ENCODE measurements at places on chromosomes 12 and 14. TPM values are rescaled to one million over a fixed set of nuclear protein-coding genes. Genes with fewer than 3 reads are reported as not detected.

DNA sequence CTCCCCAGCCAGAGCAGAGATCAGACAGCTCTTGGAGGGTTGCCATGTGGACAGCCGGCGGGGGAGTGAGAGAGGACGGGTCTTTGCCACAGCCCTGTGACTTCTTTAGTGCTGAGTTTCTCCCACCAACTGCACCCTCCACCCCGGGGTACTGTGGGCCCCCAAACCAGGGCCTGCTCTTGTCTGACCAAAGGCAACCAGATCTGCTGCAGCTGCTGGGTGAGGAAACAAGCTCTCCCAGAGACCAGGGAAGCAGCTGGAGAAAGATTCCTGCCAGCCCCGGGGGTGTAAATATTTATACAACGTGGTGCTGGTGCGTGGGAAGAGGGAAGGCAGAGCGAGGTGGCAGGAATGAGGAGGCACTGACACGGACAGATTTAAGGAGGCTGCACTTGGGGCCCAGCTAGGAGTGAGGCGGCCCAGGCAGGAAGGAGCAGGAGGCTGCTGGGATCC lies 14.3 kb upstream of the ZFP36L1 start:
- H3K27ac ChIP-seq, result no peak overlapping the region
- H3K4me3 ChIP-seq, result no peak overlapping the region
- peaks cover 8% of the 10 kb centered on the region for H3K36me3 ChIP-seq
- H3K4me1 ChIP-seq, result no peaks in the 10 kb centered on the region
- DNase-seq, result no peak
- H3K27me3 ChIP-seq, result no peaks in the 10 kb centered on the region

- H3K36me3 ChIP-seq, result peaks cover 18% of the 10 kb centered on the region
- DNase-seq, result no peak
- peak overlapping the region; percentile 95 for H3K27ac ChIP-seq
- no peaks in the 10 kb centered on the region for H3K27me3 ChIP-seq
- peak overlapping the region; percentile 87 for H3K4me3 ChIP-seq
- H3K4me1 ChIP-seq, result peaks cover 32% of the 10 kb centered on the region
Measured at GRCh38 chr14:101808894-101809670, 47.6 kb downstream of the PPP2R5C start.

GRCh38 chr14:105711841-105712460 lies 185.6 kb downstream of the TMEM121 start:
- peak; percentile 41 for DNase-seq
- no peak overlapping the region for H3K4me3 ChIP-seq
- H3K27ac ChIP-seq, result no peak overlapping the region
- no peaks in the 10 kb centered on the region for H3K27me3 ChIP-seq

GRCh38 chr12:39441189-39441962 lies 1.5 kb downstream of the KIF21A start:
- peak overlapping the region; percentile 93 for H3K27ac ChIP-seq
- H3K27me3 ChIP-seq, result no peaks in the 10 kb centered on the region
- H3K36me3 ChIP-seq, result peaks cover 1% of the 10 kb centered on the region
- DNase-seq, result no peak
- H3K4me1 ChIP-seq, result peaks cover 28% of the 10 kb centered on the region
- peak overlapping the region; percentile 83 for H3K4me3 ChIP-seq

DNA sequence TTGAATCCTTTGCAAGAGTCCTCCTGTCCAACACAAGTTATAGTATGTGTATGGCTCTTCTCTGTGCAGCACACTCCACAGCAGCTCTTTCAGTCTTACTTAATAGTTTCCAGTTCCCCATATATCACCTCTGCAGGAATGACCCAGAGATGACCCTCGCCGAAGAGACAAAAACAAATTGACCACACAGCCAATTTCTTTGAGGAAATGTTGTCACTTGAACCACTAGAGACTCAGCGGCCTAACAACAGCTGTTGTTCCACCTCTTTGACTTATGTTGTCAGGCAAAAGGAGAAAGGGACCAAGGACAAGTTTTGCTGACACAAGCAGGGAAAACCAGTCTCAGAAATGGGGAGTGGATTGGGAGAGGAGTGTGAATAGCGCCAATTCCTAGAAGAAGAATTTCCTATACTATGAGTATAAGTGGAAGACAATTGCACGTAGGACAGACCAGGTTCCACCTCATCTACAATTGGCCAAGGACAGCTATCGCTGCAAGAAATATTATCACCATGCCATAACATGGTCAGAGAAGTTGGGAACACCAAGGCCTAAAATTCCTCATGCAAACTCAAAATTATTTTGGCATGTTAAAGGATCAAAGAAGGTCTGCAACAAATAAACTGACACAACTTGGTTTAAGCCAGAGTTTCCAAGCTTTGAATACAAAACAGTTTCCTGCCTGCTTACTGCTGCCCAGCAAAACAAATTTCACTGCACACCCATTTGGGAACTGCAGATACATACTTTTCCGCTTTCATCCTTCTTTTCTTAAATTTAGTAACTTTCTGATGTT lies 41.7 kb upstream of the ITPR2 start:
- no peak overlapping the region for H3K4me3 ChIP-seq
- peaks cover 7% of the 10 kb centered on the region for H3K4me1 ChIP-seq
- DNase-seq, result no peak
- H3K36me3 ChIP-seq, result no peaks in the 10 kb centered on the region

- DNase-seq, result no peak
- H3K36me3 ChIP-seq, result no peaks in the 10 kb centered on the region
- H3K4me1 ChIP-seq, result peaks cover 48% of the 10 kb centered on the region
- no peak overlapping the region for H3K27ac ChIP-seq
- H3K27me3 ChIP-seq, result peaks cover 26% of the 10 kb centered on the region
Measured at GRCh38 chr12:52355176-52355575, 12.1 kb downstream of the KRT85 start.

DNA sequence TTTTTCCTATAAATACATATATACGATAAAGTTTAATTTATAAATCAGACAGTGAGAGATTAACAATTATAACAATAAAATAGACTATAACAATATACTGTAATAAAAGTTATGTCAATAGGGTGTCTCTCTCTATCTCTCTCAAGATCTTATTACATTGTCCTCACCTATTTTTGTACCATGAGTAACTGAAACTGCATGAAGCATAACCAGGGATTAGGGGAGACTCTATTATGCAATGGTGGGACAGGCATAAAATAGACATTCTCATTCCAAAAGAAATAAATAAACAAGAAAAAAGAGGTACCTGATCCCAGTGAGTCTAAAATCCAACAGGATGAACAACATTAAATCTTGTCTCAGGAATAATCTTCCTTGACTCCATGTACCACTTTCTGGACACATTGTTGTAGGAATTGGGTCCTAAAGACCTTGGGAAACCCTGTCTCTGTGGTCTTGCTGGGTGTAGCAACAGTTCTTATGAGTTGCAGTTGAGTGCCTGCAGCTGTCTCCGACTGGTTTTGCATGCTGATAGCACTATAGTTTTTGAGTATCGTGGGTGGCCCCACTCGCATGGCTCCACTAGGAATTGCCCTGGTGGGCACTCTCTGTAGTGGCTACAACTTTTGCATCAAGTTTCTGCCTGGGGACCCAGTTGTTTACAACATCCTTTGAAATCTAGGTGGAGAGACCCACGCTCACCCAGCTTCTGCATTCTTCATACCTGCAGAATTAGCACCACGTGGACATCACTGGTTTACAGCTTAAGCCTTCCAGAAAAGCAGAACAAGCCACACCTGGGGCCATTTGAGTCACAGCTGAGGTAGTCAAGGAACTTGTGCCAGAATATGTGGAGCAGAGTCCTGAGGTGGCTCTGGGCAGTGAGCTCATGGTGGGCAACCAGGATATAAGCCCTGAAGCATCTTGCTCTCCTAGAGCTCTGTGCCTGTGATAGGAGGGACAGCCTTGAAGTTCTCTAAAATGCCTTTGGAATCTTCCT lies 204.7 kb downstream of the KITLG start:
- no peaks in the 10 kb centered on the region for H3K4me1 ChIP-seq
- DNase-seq, result no peak
- H3K27ac ChIP-seq, result no peak overlapping the region
- H3K27me3 ChIP-seq, result no peaks in the 10 kb centered on the region
- no peaks in the 10 kb centered on the region for H3K36me3 ChIP-seq

DNA sequence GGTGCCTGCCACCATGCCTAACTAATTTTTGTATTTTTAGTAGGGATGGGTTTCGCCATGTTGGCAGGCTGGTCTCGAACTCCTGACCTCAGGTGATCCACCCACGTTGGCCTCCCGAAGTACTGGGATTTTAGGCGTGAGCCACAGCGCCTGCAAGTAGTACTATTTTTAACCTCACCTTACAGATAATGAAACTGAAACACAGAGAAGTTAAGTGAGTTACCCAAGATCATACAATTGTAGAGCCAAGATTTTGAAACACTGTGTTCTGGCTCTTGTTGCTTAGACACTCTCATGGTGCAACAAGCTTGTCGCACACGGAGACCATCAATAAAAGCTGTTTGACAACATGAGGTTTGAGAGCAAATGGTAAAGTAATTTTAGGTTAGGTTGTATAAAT lies 159.1 kb upstream of the LMNTD1 start:
- no peak overlapping the region for H3K4me3 ChIP-seq
- no peak overlapping the region for H3K27ac ChIP-seq
- peaks cover 7% of the 10 kb centered on the region for H3K4me1 ChIP-seq
- H3K27me3 ChIP-seq, result peaks cover 3% of the 10 kb centered on the region
- no peak for DNase-seq
- peaks cover 4% of the 10 kb centered on the region for H3K36me3 ChIP-seq

The ATF7 gene
- 24.6 TPM for total RNA-seq

DNA sequence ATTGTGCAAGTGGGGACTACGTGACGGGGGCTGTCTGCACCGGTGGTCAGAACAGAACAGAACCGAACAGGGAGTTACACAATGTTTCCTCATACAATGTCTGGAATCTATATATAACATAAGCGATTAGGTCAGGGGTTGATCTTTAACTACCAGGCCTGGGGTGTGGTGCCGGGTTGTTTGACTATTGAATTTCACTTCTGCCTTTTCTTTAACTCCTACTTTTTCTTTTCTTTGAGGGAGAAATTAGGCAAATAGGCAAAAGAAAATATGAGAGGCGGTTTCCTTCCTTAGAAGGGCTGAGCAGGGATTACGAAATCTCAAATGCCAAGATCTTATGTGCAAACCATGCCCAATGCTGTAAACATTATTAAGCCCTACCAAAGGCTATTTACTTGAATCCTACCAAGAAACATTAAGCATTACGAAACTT lies 140.3 kb downstream of the SLC38A6 start:
- peak overlapping the region; percentile 74 for H3K27ac ChIP-seq
- H3K4me3 ChIP-seq, result no peak overlapping the region
- peaks cover 11% of the 10 kb centered on the region for H3K36me3 ChIP-seq
- peaks cover 24% of the 10 kb centered on the region for H3K4me1 ChIP-seq

DNA sequence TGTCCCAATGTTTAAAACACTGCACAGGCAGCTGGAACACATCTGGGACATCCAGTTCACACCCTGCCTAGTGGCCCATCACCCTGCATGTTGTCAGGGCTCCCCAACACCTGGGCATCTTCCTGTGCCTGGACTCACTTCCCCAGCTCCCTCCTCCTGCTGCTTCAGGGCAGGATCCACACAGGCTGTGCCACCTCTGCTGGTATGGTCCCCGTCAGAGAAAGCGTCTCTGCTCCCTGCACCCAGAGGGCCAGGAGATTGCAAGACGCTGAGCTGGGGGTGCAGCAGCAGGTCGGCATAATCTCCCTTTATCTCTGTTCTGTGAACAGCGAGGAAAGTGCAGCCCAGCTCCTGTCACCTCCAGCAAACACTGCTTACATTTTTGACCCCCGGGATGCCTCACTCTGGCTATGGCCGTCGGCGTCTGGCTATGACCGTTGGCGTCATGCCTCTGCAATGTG lies 124.3 kb downstream of the ADGRD1 start:
- H3K4me1 ChIP-seq, result no peaks in the 10 kb centered on the region
- no peaks in the 10 kb centered on the region for H3K36me3 ChIP-seq
- H3K4me3 ChIP-seq, result no peak overlapping the region
- H3K27ac ChIP-seq, result no peak overlapping the region
- DNase-seq, result no peak

GRCh38 chr12:132439333-132439904 lies 50.5 kb upstream of the FBRSL1 start:
- peaks cover 15% of the 10 kb centered on the region for H3K4me1 ChIP-seq
- DNase-seq, result no peak
- H3K4me3 ChIP-seq, result no peak overlapping the region

DNA sequence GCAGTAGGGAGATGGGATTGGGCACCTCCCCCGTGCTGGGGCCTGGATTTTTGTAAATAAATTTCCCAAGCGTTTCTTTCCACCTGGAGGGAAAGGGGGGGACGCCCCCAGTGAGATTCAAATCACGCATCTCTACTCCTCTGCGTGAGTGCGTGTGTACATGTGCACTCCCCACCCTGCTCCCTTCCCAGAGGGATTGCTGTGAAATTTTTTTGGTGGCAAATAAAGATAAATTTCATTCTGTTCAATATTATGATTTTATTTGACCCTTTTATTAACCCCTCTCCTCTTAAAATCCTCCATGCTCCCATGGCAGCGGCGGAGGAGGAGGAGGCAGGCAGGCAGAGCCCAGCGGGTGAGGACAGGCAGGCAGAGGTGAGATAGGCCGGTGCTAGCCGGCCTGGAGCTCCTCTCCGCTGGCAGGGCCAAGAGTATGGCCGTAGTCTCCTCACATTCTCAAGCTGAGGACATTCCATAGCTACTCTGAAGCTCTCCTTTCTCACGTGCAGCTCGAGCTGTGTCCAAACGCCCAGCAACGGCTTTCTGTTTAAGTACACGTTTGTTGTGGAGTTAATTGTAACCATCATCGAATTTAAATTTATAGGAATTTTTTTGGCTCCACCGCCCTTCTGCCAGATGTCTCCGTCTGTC lies 1.5 kb upstream of the HOTAIR start:
- H3K27me3 ChIP-seq, result peaks cover 90% of the 10 kb centered on the region
- peaks cover 5% of the 10 kb centered on the region for H3K36me3 ChIP-seq
- DNase-seq, result no peak
- H3K27ac ChIP-seq, result no peak overlapping the region

GRCh38 chr12:3647504-3647903 lies 105.4 kb downstream of the CRACR2A start:
- DNase-seq, result no peak
- peaks cover 18% of the 10 kb centered on the region for H3K36me3 ChIP-seq
- no peaks in the 10 kb centered on the region for H3K27me3 ChIP-seq
- H3K4me1 ChIP-seq, result peaks cover 20% of the 10 kb centered on the region
- no peak overlapping the region for H3K27ac ChIP-seq
